ENCODE measurements at places on chromosomes 2 and 18.

- DNase-seq = no peak
Measured at GRCh38 chr18:42509750-42510415, 554.8 kb downstream of the PIK3C3 start.

GRCh38 chr2:104023765-104024164, 830.1 kb upstream of the POU3F3 start:
- no peak for DNase-seq

- no peak for DNase-seq
Measured at GRCh38 chr2:10932345-10933151, 20.8 kb downstream of the KCNF1 start.

GRCh38 chr2:38167968-38168350, 92.0 kb upstream of the CYP1B1 start:
- DNase-seq = no peak

GRCh38 chr2:101781791-101782426, 84.4 kb downstream of the MAP4K4 start:
- no peak for DNase-seq

GRCh38 chr2:203578759-203579643, 43.9 kb upstream of the RAPH1 start:
- DNase-seq = no peak

- DNase-seq = no peak
Measured at GRCh38 chr18:74288041-74288440, 3.7 kb downstream of the CYB5A start.

- no peak for DNase-seq
Measured at GRCh38 chr18:25244170-25244569, 107.8 kb downstream of the ZNF521 start.

GRCh38 chr2:101895819-101896322, 95.9 kb upstream of the IL1R2 start:
- DNase-seq = no peak

- DNase-seq = no peak
Measured at GRCh38 chr2:240450532-240451107, 15.2 kb downstream of the GPC1 start.

GRCh38 chr2:237020090-237020489, 65.6 kb upstream of the COPS8 start:
- no peak for DNase-seq

- no peak for DNase-seq
Measured at GRCh38 chr2:235084424-235084823, 132.6 kb downstream of the SH3BP4 start.

- DNase-seq = no peak
Measured at GRCh38 chr2:233535271-233535670, 31.3 kb downstream of the USP40 start.

- no peak for DNase-seq
Measured at GRCh38 chr18:24094561-24094960, 44.3 kb upstream of the CABYR start.

DNA sequence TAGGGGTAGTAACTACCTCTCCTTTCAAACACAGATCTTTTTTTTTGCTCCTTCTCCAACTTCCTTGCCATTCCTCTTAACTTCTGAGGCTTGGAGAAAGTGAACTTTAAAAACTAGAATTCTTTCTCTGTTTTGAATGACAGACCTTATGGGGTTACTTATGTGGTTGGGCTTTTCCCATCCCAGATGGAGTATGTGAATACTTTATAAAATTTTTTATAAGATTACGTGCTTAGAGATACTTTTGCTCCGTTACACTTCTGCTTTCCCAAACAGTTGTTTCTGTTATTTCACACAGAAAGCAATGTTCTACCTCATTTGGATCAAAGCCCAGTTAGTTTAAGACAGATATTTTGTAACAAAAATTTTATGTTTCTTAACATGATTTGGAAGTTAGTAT, 20.2 kb downstream of the GREB1L start:
- DNase-seq = no peak

DNA sequence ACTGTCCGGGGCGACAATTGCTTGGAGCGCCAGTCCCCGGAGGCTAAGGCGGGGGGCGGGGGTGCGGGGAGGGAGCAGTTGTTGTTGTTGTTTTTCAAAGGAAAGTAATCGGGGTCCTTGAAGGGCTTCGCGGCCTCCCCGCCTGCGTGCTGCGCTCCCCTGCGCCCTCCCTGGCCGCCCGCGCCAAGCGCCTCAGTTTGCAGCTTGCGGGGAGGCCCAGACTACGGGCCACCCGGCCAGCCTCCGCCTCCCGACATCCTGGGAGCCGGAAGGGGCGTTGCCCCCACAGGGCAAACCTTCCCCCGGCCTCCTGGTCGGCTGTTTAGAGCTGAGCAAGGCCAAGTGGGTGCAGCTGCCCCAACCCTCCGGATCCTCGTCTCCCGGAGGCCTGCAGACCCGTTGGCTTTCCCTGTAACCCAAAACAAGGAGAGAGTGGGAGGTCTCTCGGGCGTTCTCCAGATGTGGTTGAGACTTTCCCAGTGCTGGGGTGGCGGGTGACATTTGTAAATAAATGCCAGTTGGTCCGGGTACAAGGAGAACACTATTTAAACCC, 3.7 kb upstream of the SIX3 start:
- DNase-seq = no peak

DNA sequence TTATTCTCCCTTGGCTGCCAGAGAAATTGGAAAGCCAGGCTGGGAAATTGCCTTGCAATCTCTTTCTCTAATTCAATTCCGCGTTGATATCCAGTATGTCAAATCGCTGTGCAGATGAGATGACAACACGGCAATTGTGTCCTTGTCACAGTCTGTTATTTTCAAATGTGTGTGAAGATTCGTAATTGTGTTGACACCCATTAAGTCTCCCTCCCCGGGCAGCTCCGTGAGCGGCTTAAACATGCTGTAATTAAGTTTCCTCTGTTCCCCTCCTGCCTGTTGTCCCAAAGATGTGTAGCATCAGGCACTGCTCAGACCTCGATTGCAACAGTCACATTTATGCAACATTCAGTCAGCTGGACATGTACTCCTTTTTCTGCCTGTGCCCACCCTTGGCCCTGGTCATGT, 209.5 kb downstream of the LPIN1 start:
- no peak for DNase-seq

GRCh38 chr2:150859162-150859561, 371.7 kb upstream of the RND3 start:
- no peak for DNase-seq

DNA sequence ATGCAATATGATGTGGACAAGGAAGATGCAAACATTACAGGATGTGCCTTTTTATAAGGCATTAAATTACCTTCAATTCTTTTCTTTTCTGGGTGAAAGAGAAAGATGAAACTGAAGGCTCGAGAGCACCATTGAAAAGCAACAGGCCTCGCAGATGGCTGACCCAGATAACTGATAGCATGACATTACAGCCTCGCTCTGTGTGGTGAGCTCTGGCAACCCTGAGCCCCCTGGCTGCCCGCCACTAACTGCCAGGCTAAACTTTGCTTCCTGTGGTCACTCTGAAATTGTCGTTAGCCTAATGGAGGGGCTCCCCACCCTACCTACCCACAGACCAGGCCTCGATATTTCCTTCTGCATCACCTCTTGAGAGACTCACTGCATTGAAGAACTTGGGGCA, 516.8 kb upstream of the FANCL start:
- DNase-seq = no peak

- DNase-seq = peak; percentile 64
Measured at GRCh38 chr18:58180738-58181353, 136.8 kb downstream of the NEDD4L start.

GRCh38 chr2:12341920-12342319, 374.8 kb upstream of the TRIB2 start:
- DNase-seq = no peak

GRCh38 chr2:170218456-170218855, 40.5 kb downstream of the MYO3B start:
- DNase-seq = no peak

DNA sequence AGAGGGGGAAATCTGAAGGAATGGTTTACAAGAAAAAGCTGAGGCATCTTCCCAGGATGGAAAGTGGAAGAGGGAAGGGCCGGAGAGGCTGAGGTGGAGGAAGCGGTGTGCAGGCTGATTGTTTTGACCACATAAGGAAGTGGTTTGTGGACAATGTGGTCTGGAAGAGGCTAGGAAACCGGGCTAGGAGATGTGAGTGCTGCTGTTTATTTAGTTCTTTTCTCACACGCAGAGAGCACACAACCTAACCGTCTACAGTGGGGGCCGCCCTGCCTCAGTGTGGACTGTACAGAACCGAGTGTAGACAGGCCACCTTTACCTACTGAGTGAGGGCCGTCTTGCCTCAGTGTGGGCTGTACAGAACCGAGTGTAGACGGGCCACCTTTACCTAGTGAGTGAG, 251.7 kb upstream of the PXDN start:
- peak; percentile 9 for DNase-seq

- DNase-seq = no peak
Measured at GRCh38 chr2:3200420-3200939, 177.1 kb downstream of the EIPR1 start.

- no peak for DNase-seq
Measured at GRCh38 chr2:140011287-140011686, 1231.1 kb upstream of the NXPH2 start.

DNA sequence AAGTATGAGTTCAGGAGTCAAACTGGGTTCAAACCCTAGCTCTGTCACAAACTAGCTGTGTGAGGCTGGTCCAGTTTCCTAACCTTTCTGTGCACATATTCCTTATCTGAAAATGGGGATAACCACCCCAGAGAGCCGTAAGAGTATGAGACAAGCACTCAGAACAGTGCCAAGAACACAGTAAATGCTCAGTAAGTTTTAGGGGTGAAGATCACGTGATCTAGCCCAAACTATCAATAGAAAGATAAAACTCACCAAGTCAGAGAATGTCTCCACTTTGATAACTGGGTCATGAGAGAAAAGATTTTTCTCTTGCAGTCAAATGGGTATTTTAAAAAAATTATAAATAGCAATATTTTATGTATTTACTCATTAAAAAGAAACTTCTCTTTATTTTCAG, 219.4 kb upstream of the REV1 start:
- no peak for DNase-seq
